ENCODE measurements at places on chromosomes 3 and 15.

DNA sequence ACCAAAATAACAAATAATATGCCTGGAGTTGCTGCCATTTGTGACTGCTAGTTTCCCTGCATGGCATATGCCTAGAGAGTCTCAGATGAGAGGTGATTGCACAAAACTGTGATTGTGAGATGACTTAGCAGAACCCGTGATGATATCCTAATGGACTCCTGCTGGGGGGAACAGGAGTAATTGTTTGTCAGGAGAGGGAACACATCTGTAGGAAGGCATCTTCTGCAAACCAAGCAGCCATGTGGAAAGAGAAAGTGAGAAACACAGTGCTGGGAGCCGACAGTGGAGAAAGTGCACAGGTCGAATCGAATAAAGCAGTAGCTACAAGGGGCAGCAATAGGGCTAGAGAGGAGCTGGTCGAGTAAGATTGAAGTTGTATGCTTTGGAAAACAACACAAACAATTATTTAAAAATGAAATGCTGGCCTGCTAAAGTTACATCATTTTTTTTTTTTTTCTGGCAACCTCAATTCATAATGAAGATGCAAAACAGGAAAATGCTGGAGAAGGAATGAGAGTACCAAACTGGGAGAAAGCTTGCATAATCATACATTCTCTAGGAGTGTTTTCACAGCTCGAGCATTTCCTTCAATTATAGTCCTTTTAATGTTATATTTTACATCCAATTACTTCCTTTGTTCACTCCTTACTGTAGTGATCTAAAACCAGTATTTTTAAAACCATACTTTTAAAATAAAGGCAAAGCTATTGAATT lies 494.2 kb upstream of the AGTR1 start:
- DNase-seq = no peak

DNA sequence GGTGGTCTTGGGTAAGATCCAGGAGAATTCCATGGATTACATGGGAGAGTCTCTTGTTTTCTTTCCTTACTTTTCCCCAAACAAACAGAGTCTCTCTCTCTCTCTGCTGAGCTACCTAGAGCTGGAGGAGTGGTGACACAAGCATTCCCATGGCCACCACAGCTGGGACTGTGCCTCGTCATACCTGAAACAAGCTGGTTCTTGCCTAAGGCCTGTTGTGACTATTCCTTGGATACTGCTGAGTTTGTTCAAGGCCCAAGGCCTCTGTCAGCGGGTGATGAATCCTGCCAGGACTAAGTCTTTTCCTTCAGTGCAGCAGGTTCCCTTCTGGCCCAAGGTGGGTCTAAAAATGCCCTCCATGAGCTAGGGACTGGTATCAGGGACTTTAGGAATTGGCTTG lies 378.1 kb upstream of the ZNF385D start:
- DNase-seq = no peak

DNA sequence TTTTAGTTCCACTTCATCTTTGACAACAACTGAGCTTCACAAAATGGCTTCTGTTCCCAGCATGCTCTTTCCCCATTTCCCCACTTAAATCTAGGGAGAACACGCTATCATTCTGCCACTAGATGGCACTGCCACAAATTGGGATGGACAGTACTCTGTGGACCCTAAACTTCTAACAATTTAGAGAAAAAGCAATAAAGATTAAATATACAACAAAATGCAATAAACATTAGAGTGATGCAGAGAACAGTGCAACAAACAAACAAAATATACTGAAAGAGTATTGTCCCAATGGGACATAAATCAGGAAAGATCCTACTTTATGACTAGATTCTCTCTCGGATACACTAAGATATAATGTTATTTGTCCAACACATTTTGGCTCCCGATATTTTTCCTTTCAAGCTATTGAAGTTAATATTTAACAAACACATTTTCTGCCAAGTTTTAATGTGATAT lies 169.7 kb upstream of the TMCO5A start:
- DNase-seq = no peak

DNA sequence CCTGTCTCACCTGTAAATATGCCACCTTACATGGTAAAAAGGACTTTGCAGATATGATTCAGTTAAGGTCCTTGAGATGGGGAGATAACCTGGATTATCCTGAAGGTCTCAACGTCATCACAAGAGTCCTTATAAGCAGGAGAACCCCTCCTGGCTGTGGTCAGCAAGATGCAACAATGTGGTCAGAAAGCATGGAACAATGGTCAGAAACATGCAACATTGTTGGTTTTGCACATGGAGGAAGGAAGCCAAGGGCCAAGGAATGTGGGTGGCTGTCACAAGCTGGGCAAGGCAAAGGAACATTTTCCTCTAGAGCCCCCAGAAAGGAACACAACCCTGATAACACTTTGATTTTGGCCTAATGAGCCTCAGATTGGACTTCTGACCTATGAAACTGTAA lies 9.4 kb upstream of the SUMF1 start:
- DNase-seq = no peak

GRCh38 chr3:179079537-179079936 lies 7.9 kb upstream of the ZMAT3 start:
- no peak for DNase-seq

DNA sequence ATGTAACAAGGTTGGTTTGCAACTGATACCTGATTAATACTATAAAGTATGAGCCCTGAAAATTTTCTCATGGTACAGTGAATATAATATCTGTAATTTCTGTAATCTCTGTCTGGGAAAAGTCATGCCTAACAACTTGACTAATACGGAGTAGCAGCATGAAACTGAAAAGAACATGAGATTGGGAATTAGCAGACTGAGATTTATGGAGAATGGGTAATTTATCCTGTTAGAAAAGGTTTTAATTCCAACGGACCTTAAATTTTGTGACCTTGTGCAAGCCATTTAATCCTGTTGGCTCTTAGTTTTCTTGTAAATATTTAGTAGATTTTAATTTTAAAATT lies 90.2 kb upstream of the CMC1 start:
- DNase-seq = no peak

- no peak for DNase-seq
Observed at GRCh38 chr3:162034368-162034767, 537.8 kb downstream of the OTOL1 start.

DNA sequence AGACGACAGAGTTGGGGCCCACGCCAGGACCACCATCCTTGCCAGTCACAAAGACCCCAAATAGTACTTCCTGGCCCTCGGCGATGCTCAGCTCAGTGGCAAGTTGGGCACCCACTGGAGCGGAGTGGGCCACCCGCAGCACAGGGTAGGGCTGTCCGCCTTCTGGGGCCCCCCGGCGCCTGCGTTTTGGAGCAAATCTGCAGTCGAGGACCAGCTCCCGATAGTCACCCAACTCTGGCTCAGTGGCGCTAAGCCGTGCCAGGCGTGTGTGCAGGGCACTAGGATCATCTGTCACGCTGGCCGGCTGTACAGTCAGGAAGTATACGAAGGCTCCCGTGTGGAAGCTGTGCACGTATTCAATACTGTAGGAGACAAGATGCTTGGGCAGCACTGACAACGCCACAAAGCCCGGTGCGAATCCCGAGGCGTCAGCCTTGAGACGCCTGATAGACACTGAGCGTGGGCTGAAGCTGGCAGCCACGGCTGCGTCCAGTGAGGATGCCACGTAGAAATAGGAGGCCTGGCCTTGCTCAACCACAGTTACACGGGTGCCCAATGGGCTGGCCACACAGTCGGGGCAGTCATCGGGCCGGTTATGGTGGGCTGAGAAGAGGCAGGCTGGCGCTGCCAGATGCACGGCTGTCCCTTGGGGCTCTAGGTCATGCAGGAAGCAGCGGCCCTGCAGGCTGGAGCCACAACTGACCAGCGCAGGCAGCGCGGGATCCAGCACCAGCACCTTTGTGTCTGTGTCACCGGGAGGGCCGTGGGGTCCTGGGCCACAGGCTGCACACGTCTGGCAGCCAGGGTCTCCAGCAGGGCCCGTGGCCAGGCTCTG lies 945 bp downstream of the MST1R start:
- no peak for DNase-seq

DNA sequence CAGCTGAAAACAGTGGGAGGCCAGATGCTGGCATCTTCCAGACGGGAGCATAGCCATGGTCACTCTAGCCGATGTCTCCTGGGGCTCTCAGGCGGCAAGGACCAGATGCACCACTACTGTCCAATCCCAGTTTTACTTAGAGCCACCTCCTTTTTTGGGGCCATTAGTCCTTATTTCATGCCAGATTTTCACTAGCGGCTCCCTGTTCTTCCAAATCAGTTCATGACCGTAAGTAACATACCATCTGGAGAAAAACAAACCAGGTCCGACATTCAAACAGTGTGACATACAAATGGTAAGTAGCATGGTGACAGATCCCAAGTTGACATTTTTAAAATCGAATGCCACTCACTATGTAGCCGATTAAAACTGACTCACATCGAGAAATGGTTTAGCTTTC lies 4.1 kb upstream of the MAP6D1 start:
- DNase-seq = no peak

- DNase-seq = no peak
Observed at GRCh38 chr3:193621127-193621526, 28.1 kb downstream of the OPA1 start.

GRCh38 chr15:55344206-55344605 lies 25.2 kb downstream of the PIGB start:
- DNase-seq = no peak

GRCh38 chr3:52237657-52238172 lies 1.2 kb downstream of the TWF2 start:
- peak; percentile 79 for DNase-seq

Measured in lower leg skin (tissue), 4 donors.